Stimulated activated CD8-positive, alpha-beta memory T cell treated with anti-CD3 and anti-CD28 coated beads, Interleukin-4, amount 100 ng/mL, for 48 hours (primary cell): ENCODE measurements at places on chromosomes 1 and 21.

- DNase-seq = no peak
Observed at GRCh38 chr1:211623515-211623914, 44.6 kb upstream of the SLC30A1 start.

DNA sequence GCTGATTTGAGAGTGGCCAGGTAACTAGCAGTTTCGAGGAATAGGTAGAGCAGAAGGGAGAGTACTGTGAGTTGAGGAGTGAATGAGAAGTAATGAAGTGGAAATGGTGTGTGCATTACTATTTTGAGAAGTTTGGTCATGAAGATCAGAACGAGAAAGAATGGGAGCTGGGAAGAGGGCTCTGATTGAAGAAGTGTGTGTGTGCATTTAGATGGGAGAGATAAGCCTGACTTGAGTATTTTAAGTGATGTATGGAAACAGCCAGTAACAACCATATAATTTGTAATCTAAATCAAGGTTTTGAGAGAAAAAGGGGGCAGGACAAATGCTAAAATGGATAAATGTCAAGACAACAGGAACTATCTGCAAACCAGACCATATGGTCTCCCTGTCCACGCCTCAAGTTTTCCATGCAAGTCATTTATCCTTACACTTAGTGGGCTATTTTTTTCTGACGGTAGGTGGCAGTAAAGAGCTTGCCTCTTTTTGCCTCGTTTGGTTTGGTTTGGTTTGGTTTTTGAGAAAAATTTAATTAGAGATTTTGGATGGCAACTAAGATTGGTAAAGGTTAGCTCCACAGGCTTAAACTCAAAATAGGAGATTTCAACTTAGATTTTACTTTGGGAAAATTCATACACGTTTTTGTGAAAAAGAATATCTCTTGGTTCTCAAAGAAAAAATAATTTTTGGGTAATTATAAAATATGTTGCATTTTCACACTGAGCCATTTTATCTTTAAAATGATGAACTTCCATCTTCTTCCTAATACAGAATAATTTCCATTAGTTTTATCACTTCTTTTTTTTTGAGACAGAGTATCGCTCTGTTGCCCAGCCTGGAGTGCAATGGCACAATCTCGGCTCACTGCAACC is 9.5 kb upstream of the B3GALNT2 start:
- DNase-seq = peak; percentile 44

DNA sequence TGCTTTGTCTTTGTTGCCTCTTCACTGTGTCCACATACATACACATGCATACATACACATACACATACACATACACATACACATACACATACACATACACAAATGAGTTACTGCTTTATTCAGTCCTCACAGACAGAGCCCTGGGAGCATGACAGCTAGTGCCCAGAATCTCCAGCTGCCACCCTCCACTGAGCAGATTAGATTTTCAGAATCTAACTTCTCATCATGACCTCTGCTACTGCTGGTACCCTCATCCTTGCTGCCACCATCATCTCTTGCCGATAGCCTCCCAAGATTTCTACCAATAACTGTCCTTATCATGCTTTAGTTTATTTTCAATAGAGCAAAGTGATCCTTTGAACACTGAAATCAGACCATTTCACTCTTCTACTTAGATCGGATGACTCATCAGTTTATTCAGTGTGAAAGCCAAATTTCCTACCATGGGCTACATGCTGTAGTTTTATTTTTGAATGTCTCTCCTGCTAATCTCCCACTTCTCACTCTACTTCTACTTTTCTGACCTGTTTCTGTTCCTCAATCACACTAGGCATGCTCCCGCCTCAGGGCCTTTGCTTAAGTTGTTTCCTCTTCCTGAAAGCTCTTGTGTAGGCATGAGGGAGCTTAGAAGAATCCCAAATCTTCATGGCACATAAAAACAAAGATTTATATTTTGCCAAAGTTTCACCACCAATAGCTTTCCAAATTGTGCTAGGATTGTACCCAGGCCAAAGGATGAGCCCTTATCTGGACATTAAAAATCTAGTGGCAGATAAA is 43.0 kb downstream of the ATP6V1G3 start:
- DNase-seq = no peak

GRCh38 chr1:172724765-172725613 is 66.1 kb downstream of the FASLG start:
- no peak for DNase-seq

- DNase-seq = no peak
Observed at GRCh38 chr1:43324810-43325209, 12.8 kb upstream of the MPL start.

DNA sequence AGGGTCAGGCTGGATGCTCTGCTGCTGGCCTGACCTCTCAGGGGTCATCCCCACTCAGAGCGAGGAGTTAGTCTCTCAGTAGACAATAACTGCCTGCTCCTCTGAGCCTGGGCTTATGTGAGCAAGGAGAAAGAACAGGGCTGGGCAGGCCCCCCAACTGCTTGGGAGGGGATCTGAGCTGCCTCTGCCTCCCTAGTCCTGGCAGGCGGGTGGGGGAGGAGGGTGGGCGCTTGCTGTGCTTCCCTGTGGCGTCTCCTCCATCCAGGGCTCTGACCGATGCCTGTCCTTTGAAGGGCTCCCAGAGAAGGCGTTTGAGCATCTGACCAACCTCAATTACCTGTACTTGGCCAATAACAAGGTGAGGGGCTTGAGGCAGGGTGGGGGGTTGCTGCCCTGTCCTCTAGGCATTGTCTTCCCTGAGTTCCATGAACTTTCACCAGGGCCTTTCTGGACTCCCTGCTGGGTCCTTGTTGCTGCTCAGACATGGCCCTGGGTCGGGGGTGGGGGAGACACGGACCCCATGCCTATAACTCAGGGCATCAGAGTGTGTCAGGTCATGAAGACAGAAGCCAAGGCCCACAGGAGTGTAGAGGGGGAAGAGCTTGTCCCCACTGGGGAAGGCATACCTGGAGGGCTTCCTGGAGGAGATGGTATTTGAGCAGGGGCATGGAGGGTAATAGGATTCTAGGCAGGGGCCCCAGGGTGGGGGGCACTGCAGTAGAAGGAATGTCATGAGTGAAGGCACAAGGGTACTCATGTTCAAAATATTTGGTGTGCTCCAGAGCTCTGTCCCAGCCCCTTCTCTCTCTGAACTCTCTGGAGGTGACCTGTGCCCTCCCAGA is 12.5 kb downstream of the PODN start:
- DNase-seq = no peak

DNA sequence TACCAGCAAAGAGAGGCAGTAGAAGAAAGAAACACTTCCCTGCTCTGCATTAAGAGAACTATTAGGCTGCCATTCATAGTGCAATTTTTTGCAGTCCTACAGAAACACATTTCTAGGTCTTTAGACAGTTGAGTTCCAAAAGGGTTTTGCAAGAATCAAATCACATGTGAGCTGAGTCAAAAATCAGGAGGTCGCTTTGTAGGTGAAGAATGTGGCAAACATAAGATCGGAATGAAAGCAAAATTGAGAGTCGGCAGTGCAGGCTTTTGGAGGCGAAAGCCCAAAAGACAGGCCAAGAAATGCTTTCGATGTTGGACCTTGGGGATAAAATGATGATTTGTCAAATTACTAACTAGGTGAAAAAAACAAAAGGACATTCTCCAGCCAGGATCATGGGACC is 213.5 kb upstream of the NRIP1 start:
- no peak for DNase-seq
